ENCODE measurements at places on chromosomes 1 and 21.

GRCh38 chr1:39839651-39840050, 43.7 kb downstream of the TRIT1 start:
- DNase-seq: no peak

DNA sequence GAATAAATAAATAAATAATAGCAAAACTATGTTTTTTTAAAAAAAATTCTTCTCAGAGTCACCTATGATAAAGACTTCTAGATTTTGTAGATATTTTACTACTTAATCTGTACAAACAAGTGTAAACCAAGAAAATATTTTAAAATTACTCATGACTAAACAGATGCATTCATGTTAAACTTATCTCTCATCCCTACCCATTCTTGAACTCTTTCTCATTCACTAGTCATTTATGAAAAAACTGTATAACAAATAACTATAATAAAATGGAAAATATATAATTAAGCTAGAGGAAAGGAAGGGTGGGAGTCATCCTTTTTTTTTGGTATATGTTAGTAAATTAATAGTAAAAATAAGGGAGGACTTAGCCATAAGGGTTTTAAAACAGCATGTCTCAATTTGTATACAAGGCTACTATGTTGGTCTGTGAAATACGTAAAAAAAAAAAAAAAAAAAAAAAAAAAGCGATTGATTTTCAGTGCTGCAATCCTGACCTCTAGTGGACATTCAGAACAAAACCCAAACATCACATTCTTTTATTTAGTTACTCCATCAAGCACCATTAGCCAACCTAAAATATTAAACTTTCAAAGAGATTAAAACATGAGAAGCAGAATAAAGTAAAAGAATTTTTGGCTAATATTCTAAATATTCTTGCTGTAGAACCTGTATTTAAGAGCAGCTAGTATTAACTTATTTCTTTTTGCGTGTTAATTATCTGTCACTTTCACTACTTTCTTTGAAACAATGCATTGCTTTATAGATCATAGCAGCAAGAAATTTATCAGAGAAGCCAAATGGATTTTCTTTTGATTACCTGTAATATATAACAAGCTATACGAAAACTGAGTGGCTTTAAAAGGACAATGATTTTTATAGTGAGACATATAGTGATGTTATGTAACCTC, 255.8 kb upstream of the CACYBP start:
- peak; percentile 79 for DNase-seq

DNA sequence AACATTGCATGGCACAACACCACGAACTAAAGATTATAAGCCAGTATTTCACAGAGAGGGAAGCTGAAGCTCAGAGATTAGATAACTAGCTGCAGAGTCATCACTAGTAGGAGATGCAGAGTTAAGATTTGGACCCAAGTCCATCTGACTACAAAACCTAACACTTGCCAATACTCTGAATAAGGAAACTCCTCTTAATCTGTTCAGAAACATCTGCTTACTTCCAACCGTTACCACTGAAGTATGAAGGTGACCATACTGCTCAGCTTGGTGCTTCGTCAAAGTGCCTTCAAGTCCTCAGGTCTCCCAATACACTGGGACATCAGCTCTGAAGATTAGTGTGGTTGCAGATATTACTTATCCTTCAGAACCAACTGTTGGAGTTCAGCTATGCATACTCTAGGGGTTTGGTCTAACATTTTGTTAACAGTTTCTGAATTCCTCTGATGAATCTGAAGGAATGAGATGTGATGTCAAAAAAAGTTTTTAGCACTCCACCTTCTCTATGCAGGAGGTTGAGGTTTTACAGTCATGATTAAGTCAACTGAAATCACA, 179.6 kb downstream of the TPR start:
- DNase-seq: no peak

DNA sequence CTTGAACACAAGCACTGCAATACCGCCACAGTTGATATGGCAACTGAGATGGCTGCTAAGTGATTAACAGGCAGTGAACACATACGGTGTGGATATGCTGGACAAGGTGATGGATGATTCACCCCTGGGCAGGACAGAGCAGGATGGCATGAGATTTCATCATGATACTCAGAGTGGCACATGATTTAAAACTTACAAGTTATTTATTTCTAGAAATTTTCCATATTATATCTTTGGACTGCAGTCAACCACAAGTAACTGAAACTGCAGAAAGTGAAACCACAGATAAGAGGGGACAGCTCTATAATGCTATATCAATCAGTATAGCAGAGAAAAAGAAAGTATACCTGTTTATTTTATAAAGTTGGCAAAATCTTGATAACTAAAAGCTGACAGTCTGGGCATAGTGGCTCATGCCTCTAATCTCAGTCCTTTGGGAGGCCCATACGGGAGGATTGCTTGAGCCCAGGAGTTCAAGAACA, 47.9 kb downstream of the PHACTR4 start:
- DNase-seq: no peak

DNA sequence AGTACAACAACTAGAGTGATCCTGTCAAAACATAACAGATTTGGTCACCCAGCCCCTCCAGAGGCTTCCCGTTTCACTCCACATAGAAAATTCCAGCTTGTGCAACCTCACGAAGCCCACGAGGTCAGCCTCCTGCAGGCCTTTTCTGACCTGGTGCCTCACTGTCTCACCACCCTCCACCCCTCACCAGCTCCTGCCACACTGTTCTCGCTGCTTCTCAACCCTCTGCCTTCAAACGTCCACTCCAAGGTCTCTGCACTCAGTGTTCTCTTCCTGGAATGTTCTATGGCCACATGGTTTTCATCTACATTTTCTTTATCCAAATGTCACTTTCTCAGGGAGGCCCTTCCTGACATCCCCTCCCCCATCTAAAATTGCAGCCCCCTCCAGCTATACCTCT, 178.9 kb downstream of the DHRS3 start:
- DNase-seq: no peak

Data from NCI-H1105 treated with DMSO at 0.1 percent for 48 hours (cell line).